ENCODE measurements at places on chromosomes 1 and 21.

DNA sequence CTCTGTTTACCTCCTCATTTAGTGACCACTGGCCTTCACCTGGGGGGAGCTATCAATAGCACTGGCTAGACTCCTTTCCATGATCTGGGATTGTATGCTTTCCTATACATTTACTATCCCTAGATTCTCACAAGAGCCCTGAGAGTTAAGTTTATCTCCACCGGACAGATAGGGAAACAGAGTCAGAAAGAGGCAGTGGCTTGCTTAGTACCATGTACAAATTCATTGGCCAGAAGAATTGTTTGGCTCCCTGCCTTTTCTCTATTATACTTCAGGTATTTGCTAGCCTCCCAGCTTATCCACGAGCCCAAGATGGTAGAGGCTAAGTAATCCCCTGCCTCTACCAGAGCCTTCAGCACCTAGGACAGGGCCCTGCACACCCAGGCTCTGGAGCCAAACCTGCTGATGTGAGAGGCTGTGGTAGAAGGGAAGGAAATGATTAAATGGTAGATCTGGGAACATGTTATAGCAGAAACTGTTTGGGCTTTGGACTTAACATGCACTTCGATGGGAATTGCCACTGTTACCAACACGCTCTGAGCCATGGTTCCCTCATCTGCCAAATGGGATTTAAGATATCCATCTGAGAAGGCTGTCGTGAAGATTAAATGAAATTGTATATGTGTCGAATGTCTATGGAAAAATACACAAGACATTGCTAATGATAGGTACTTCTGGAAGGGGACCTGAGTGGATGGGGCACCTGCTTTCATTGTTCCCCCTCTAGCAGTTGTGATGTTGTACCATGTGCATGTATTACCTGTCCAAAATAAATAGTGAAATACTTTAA lies 3.1 kb upstream of the BLACAT1 start:
- DNase-seq, result peak; percentile 39

DNA sequence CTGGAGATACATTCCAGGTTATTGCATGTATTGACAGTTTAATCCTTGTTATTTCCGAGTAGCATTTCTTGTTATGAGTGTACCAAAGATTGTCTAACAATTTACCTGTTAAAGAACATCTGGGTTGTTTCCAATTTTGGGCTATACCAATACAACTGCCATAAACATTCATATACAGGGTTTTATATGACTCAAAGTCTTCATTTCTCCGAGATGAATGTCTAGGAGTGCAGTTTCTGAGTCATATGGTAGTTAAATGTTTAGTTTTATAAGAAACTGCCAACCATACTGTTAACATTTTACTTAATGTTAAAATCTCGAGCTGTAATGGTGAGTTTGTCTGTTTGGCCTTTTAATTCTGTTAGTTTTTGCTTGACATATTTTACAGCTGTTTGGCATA lies 10.0 kb downstream of the RAB4A start:
- peak; percentile 81 for DNase-seq

DNA sequence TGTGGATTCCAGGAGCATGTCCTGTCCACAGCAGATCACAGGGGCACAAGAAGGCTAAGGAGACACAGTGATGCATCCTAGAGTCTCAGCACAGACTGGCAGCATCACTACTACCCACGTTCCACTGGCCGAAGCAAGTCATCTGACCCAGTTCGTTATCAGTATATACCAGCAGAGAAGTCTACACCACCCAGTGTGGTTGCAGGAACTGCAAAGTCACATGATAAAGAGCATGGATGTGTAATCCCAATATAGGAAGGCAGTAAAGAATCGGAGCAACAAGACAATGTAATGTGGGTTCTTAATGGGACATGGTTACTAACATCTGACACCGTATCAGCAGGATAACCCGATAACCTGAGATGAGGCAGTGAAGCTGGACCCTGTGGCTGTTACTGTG lies 246.6 kb downstream of the RRAGC start:
- DNase-seq, result no peak

DNA sequence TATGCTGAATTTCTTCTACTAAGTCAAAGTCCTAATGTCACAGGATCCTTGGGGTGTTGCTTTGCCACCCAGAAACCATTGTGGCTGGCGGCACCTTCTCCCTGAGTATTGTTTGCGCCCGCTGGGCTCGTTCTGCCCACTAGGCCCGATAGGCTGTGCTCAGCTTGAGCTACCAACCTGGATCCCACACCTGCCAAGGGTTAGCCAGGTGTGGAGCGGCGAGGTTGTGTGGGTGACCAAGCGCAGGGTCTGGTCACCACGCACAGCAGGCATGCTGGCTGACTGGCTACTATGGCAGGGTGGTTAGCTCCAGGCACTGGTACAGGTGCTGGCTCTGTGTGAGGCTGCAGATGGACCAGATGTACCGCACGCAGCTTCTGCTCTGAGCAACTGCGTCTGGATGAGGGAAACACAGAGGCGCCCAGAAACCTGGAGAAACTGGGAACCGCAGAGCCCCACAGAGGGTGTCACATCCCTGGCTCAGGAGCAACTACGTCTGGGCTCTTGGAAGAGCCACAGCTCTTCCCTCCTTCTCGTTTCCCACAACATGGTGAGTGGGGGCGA lies 50.3 kb upstream of the SCYL3 start:
- DNase-seq, result no peak

- peak; percentile 25 for DNase-seq
Observed at GRCh38 chr1:115184260-115184950, 95.1 kb upstream of the TSPAN2 start.

- DNase-seq, result no peak
Observed at GRCh38 chr1:21670059-21670881, 1.1 kb upstream of the RAP1GAP start.

- no peak for DNase-seq
Observed at GRCh38 chr1:206970446-206970845, at the start of gene FCAMR. Gene FCAMR (minus strand): TSS chr1:206970460. CDS start chr1:206970125, 335 bp downstream.

DNA sequence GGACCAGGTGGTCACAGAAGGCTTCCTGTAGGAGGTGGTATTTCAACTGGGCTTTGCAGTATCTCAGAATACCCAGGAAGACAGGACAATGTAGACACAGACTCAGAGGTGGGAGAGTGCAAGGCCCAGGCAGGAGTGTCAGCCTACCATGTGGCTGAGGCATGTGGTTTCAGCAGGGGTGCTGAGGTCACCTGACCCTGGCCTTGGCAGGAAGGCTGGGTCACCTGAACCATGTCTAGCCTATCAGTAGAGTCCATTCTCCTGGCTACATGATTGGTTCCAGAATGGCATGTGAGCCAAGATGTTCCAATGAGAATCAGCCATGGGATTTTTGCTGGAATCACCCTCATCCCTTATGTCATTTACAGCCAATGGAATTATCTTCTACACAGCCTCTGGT lies 169.4 kb downstream of the ACTL8 start:
- no peak for DNase-seq

GRCh38 chr1:98502937-98503336 lies 158.6 kb upstream of the SNX7 start:
- no peak for DNase-seq
